ENCODE measurements at places on chromosomes 2 and 18.

DNA sequence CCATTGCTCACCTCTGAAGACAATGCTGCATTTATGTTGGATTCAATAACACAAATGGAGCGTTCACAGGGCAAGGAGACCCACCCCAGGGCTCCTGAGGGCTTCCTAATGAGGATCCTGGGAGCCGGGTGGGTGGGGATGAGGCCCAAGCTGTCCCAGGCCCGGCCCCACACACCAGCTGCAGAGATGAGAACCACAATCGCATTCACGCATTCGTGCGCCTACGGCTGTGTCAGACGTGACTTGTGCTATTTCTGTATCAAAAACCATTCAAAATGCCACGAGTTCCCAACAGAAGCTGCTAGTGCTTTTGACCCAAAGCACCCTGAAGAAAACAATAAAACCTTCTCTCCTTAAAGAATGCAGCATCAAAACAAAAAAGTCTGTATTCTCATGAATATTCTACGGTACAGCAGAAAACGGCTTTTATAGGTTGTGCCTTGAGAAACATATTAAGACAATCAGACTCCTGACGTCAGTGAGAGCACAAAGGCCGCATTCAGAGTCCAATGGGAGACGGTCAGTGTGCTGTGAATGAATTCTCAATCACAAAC is 205.4 kb downstream of the HDAC4 start:
- DNase-seq, result peak; percentile 20

- no peak for DNase-seq
Measured at GRCh38 chr2:47256416-47257087, 101.4 kb upstream of the STPG4 start.

DNA sequence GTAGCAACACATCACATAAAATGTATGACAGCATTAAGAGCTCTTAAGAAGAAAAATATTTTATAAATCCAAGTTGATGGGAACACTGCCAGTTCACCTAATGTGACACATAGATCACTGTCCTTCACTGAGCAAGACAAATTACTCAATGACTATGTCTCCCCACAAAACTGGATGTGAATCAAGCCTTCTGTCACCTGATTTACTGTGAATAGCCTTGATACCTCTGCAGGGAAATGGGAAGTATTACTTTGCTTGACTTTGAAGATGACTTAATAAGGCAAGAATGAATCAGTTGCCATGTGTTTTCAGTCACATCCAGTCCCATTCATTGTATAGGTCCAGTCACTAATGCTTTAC is 94.6 kb downstream of the NYAP2 start:
- DNase-seq, result no peak

GRCh38 chr18:56481751-56482150 is 156.6 kb downstream of the TXNL1 start:
- no peak for DNase-seq

DNA sequence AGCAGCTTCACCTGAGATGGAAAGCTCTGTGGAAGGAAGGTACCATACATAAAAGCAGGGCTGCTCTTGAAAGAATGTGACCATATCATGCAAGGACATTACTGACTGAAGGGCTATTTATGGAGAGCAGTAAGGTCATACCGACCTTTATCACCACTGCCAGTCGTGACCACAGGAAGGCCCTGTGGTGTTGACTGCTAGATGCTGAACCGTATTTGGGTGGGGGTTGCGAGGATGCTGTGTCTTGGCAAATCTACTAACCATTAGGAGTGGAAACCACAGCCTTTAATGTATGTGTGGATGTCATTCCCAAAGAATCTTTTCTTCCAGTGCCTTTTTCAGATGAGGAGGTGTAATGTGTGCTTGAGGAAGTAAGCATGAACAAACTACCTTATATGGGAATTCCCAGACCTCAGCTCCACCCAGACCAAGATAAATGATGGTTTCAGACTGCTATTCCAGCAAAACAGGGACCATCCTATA is 60.8 kb downstream of the LIMS1 start:
- peak; percentile 93 for DNase-seq

DNA sequence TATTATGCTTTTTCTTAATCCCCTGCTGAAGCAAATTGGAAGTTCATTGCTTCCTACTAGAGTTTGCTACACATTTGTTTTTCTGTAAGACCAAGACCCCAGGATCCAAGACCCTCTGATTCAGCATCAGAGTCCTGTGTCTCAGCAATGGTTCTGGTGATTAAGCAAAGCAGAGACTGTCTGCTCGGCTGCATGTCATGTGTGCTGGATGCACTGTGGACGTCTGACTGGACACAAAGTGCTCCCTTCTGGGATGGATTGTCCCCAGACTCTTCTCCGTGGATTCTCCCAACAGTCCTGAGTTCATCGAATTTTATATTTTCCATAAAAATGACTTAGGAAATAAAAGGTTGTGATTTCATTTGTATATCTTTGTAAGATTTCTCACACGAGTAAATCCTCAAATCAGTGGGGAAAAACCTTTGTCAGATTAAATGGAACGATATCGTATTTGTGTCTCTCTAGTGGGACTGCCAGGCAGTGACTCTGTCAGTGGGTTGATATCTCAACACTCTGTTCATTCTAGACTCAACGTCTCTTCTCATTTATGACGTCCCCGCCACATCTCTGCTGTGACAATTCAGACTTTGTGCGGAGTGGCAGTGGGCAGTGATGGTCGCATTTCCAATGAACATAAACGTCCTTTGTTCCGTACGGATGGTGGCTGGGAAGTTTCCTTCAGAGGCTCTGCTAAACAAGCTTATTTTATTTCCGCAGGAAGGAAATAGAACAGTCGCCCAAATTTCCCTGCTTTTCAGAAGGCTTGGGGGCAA is 58.6 kb downstream of the NCAPH start:
- no peak for DNase-seq

GRCh38 chr2:48714245-48714644 is 41.3 kb downstream of the LHCGR start:
- DNase-seq, result no peak

Measured in SJSA1 (cell line).